ENCODE measurements at places on chromosomes 11 and 22.

GRCh38 chr11:124327775-124328174 is 7.8 kb upstream of the OR8D2 start:
- DNase-seq, result no peak

DNA sequence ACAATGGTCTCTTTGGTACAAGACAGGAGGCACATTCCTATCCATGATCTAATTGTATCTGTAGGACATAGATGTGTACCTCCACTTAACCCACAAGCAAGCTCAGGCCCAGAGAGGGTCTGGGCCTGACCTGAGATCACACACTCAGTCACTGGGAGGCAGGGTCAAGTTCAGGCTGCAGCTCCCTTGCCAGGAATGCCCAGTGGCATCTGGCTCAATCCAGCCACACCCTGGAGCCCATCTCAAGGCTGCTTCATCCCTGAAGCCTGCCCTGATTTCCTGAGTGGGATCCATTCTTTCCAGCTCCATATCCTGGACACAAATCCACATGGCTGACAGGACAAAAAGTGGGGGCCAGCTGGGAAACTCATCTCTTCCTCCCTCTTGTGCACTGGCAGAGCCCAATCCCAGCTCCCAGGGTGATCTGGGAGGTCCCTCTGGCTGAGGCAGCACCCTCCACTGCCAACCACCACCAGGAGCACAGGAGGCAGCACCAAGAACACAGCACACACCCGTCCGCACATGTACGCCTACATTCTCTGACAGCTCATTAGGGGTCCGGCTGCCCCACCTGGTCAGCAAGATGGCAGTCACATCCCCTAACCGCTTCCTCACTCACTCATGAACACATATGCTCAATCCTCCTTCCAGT is 39.2 kb upstream of the KLHL35 start:
- DNase-seq, result no peak

GRCh38 chr22:22058633-22059290 is 76.2 kb upstream of the TOP3B start:
- no peak for DNase-seq

DNA sequence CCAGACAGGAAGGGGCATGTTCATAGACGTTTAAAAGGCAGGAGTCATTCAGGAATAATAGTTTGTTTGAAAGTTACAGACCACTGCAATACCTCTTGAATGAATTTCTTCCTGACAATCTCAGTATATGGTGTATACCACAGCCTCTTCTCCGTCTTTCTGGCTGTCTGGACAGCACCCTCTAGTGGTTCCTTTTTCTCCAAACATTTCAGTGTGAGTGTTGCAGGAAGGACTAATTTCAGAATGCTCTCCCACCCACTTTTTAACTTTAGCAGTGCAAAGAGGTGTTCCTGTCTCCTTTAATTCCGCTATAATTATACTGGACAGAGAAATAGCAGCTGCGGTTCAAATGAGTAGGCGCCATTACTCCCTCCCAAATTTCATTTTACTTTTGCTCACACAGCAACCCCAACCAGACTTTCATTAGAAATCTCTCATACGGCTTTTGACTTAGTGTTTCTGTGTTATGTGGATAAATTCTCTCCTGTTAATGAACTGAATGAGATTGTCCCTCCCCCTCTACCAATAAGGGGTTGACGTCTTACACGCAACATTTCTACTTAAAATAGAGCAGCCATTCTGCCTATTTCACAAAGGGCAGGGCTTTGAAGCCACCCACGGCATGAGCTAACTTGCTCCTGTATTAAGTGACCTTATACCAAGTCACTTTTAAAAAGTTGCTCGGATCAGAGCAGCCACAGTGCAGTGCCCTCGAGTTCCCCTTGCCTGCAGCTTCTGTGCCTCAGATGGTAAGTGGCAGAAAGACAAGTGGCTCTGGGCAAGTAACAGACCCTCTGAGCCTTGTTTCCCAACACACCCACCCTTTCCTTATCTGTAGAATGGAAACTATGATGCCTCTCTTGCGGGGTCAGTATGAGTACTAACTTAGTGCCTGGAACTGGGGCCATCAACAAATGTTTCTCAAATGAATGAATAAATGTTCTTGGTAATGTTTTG is 368.6 kb downstream of the OPCML start:
- DNase-seq, result peak; percentile 0

DNA sequence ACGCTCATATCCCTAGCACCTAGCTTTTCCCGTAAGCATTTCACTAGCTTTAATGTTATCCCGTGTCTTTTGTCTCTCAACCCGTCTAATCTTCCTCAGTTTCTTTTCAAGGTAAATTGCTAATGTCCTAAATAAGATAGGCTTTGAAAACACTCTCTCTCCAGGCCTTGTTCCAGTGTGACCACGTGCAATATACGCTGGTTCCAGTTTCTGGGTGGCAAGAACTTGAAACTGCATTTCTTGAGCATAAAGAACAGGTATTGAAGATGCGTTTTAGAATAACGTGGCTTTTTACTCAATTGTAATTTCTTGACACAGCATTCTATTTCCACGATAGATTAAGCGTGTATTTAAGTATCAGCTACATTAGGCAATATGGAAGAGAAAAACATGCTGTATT is 1.1 kb downstream of the CDC45 start:
- no peak for DNase-seq

- DNase-seq, result no peak
These were observed 218.8 kb upstream of the B3GAT1 start for GRCh38 chr11:134630861-134631260.

GRCh38 chr11:102883141-102883540 is 8.4 kb upstream of the MMP12 start:
- no peak for DNase-seq

- no peak for DNase-seq
These were observed 369.4 kb downstream of the DDX10 start for GRCh38 chr11:109034339-109034696.

GRCh38 chr11:112113539-112114457 is 27.1 kb downstream of the SDHD start:
- no peak for DNase-seq

GRCh38 chr11:114280696-114281095 is 15.5 kb upstream of the NNMT start:
- no peak for DNase-seq

GRCh38 chr22:29037340-29037932 is 24.2 kb downstream of the C22orf31 start:
- no peak for DNase-seq

GRCh38 chr22:24695060-24695459 is 79.5 kb downstream of the PIWIL3 start:
- DNase-seq, result no peak

GRCh38 chr11:88280673-88281316 is 56.7 kb downstream of the CTSC start:
- no peak for DNase-seq

- DNase-seq, result no peak
These were observed 132.1 kb upstream of the TTC12 start for GRCh38 chr11:113182288-113182687.

GRCh38 chr11:72939031-72939430 is 124.8 kb downstream of the ATG16L2 start:
- DNase-seq, result no peak

- DNase-seq, result peak; percentile 46
These were observed at the start of gene CFAP300 for GRCh38 chr11:102047305-102047924. TSS of gene CFAP300 (plus strand) at chr11:102047437. CDS start at chr11:102047471, 34 bp downstream.

GRCh38 chr11:17508306-17508705 is 31.7 kb upstream of the ABCC8 start:
- DNase-seq, result no peak

- no peak for DNase-seq
These were observed 11.6 kb downstream of the SREBF2 start for GRCh38 chr22:41844513-41844912.

- no peak for DNase-seq
These were observed 103.3 kb downstream of the SCN3B start for GRCh38 chr11:123551079-123551478.

DNA sequence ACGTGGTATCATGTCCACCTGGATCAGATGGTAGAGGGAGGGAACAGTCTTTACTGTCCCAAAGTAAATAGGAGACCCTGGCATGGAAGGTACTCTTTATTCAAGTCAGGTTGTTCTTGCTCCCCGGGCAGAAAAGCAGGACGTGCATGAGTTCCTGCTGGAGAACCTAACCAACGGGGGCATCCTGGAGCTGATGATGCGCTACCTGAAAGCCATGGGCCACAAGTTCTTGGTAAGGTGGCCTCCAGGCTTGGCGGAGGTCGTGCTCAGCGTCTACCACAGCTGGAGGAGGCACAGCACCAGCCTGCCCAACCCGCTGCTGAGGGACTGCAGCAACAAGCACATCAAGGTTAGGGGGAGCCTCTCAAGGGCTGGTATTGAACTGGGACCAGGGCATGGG is 48.7 kb downstream of the CABIN1 start:
- DNase-seq, result no peak

GRCh38 chr11:94630221-94630620 is 63.1 kb downstream of the PIWIL4 start:
- no peak for DNase-seq

DNA sequence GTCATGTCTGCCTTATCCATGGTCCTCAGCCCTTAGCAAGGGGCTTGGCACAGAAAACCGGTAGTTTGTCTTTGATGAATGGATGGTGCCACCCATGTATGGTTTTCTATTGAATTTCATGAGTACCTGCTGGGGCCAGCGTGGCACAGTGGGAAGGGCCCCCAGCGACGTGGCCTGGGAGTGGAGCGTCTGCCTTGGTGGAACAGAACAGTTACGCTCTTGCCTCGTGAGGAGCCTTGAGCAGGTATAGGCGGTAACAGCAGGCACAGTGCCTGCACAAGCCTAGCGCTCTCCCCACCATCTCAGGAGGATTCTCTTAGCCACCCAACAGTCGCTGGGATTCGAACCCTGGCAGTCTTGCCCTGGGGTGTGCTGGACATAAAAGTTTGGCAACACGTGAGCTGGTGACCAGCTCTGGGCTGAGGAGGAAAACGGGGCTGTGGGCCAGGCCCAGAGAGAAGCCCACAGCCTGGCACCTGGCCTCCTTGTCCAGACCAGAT is 3.0 kb upstream of the SSH3 start:
- no peak for DNase-seq

DNA sequence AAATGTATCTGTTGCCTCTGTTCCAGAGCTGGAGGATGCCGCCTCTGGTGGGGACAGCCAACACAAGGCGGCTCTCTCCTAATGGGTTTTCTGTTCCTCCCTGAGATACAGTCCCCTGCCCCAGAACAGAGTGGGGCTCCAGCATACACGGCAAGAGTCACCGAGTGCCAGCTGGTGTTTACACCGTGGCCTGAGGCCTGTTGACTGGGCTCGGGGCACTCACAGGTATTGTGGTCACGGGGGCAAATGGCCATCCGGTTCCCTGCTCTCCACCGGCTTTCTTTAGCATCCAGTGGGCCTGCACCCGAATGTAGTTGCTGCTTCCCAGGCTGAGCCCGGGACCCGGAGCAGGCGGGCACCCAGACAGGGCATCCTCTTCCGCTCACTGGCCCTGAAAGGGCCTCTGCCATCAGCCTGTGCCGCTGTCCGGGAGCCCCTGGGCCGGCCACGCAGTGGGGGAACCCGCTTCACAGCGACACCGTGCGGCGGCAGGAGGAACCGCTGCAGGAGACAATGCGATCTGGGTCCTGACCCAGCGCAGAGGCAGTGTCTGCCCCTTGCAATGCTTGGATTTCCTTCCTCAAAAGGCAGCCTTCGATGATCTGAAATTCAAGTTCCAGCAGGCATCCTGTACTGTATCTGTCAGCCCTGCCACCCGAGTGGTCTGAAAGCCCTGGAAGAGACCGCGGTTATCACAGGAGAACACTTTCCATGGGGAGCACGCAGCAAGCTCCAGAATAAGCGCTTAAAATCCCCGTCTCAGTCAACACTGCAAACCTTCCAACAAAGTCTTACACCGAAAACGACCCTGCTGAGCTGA is 859 bp upstream of the KRTAP5-5 start:
- peak; percentile 49 for DNase-seq

DNA sequence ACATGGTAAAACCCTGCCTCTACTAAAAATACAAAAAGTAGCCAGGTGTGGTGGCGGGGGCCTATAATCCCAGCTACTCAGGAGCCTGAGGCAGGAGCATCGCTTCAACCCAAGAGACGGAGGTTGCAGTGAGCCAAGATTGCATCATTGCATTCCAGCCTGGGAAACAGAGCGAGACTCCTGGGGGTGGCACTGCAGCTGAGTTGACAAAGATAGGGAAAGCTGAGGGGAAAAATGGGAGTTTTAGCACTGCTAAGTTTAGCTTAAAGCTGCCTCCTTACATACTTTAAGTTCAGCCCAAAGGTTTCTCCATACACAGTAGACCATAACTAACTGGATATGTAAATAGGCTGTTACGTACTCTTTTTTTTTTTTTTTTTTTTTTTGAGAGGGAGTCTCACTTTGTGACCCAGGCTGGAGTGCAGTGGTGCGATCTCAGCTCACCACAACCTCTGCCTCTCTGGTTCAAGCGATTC is 9.0 kb upstream of the USP28 start:
- no peak for DNase-seq

DNA sequence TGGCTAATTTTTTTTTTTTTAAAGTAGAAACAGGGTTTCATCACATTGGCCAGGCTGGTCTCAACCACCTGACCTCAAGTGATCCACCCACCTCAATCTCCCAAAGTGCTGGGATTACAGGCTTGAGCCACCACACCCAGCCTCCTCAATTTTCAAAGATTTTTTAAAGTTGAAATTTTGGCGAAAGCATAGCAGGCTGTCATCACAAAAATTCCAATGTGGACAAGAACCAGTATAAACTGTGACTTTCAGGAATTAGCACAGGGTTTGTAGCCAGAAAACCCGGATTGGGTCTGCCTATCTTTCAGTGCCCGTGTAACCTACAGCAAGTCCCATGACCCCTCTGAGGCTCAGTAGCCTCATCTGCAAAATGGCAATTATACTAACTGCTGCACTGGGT is 80.2 kb downstream of the SGSM3 start:
- no peak for DNase-seq

GRCh38 chr11:44011797-44012196 is 36.0 kb upstream of the ACCSL start:
- DNase-seq, result no peak

GRCh38 chr22:46250783-46251125 is 661 bp upstream of the CDPF1 start:
- DNase-seq, result no peak

GRCh38 chr22:23698094-23698493 is 7.3 kb downstream of the RGL4 start:
- DNase-seq, result no peak

GRCh38 chr11:86138958-86139357 is 70.1 kb upstream of the PICALM start:
- DNase-seq, result no peak

DNA sequence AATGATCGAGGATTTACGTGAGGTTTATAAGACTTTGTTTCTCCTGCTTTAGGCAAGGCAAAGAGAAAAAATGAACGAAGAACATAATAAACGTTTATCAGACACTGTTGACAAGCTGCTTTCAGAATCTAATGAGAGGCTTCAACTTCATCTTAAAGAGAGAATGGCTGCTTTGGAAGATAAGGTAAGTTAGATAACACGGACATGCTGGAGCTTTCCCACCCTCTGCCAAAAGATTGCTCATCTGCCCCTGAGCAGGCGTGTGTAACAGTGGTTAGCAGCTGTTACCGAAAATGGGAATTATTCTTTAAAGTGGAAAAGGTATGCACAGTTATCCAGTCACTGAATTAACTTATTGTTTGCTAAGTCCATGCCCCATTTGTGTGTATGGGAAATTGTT is 62.8 kb upstream of the CTTN start:
- DNase-seq, result no peak

Data from stimulated activated CD4-positive, alpha-beta T cell treated with anti-CD3 and anti-CD28 coated beads, Interleukin-15, amount 100 ng/mL, for 48 hours (primary cell).